Stimulated activated CD8-positive, alpha-beta memory T cell treated with anti-CD3 and anti-CD28 coated beads, Interleukin-4, amount 100 ng/mL, for 1 hour (primary cell): ENCODE measurements at places on chromosomes 2 and 18.

DNA sequence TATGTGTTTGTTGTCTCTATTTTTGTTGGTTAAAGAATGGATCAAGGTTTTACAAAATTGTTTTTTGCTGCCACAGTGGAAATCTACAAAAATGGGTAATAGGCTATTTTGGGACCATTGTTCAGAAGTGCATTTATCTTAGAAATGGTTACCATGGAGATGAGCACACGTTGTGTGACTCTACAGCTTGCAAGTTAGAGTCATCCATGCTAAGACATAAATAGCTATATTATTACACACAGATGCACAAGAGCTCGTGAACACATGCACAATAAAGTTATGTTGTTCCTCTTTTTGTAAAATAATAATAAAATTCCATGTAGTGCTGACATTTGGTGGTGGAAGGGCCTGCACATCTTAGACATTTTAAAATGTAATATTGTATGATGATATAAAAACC, 15.5 kb upstream of the DUSP19 start:
- DNase-seq = no peak

DNA sequence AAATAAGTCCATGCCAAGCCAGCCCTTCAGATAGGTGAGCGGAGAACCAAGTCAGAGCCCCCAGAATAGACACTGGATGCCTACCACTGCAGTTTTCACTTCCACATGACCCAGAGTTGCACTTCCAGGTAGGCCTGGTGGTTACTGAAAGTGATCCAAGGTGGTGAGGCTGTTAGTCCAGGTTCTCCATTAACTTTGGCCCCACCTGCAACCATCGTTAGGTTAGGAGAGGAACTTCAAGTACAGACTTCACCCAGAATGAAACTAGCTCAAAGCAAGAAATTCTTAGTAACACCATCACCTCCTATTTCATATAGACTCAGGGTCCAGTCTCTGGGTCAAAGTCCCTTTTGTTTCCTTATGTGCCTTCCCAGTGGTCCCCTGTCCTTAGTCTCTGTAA, 293.1 kb upstream of the ID2 start:
- DNase-seq = no peak

DNA sequence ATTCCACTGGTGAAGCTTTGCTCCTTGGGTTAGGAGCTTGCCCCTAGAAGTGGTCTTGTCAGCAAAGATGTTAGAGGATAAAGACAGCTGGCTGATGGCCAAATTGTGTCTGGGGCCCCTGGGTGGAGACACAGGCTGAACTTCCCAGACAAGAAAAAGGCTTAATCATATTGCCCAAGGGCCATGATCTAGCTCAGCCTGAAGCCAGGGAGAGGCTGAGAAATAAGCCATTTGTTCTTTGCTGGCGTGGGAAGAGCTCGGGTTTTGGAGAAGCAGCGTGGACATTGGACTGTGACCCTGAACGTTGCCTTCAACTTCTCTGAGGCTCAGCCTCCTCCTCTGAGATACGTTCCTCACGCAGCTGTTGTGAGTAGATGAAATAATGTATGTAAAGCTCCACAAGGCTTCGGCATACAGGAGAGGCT, 153.0 kb downstream of the ZFP36L2 start:
- no peak for DNase-seq

GRCh38 chr2:44886414-44886813, 55.1 kb upstream of the SIX3 start:
- no peak for DNase-seq

- no peak for DNase-seq
Observed at GRCh38 chr2:14677039-14677438, 44.5 kb downstream of the LRATD1 start.

- no peak for DNase-seq
Observed at GRCh38 chr18:60358516-60358915, 14.1 kb downstream of the MC4R start.

DNA sequence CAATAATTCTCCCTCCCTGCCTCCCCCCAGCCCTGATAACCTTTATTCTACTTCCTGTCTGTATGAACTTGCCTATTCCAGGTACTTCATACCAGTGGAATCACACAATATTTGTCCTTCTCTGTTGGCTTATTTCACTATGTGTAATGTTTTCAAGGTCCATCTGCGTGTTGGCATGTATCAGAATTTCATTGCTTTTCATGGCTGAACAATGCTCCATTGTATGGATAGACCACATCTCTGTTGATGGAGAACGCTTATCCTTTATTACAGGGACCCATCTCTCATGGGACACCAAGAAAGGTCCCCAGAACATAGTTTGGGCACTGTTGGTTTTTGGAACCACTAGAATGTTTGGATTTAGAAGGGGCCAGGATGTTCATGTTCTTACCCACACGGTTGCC, 40.2 kb downstream of the ATOH8 start:
- DNase-seq = no peak

GRCh38 chr2:161173541-161174194, 13.4 kb downstream of the TANK start:
- no peak for DNase-seq

GRCh38 chr2:175805442-175806124, 196.5 kb downstream of the LNPK start:
- no peak for DNase-seq
